ENCODE measurements at places on chromosomes 6 and 20.

DNA sequence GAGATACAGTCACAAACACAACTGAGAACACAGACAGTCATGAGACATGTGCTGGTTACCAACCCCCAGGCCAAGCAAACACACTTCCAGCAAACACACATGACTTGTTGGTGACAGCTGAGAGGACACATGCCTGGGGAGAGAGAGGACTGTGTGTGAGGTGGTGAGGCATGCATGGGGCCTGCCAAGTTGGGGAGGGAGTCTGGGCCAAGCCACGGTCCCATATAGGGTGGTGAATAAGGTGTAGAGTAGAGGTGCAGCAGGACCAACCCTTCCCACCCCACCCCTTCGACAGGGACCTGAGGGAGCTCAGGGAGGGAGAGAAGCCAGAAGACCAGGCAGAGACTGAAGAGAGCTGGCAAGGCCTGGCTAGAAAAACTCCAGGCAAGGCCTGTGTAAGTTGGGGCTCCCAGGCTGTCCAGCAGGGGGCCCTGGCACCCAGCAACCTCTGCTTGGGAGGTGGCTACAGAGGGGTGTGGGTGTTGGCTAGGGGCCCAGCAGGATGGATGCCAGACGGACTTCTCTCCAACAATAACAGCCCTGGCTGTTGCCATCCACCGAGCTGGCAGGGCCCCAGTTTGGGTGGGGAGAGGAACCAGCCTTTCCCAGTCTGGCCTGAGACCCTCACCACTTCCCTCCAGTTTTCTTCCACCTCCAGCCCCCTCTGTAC lies 2.0 kb upstream of the SLC29A1 start:
- peak; percentile 36 for DNase-seq

GRCh38 chr6:166435574-166435973 lies 52.8 kb upstream of the MPC1 start:
- DNase-seq, result no peak

DNA sequence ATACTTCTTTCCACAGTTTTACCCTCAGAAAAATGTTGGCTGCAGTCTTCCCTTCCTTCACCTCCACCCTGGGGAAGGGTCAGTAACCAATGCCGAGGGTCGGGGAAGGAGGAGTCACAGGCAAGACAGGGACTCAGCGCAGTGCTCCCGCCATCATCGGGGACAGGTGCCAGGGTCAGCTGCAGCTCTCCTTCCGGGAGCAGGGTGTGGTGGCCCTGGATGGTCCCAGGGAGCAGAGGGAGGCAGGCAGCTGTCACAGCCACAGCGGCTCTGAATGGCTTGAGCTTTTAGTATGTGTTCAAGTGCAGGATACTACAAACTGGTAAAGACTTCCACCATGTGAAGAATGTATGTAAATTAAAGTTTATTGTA lies 26.0 kb upstream of the PI16 start:
- DNase-seq, result no peak

DNA sequence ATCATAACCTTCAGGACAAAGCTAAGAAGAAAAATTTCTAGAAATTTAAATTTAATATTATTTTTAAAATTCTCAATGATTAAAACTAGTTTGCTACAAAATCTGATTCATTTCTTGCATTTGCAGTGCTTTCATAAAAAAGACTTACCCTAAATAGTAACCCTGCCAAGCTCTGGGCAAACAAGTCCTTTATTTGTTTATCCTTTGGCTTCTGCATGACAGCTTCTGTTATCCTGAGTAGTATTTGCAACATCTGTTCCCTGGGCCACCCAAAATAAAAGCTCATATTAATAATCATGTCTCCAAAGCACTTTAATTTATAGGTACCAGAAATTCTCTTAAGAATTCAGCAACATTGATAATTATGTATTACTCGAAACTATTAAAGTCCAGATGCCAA lies 101.3 kb downstream of the RALGAPA2 start:
- DNase-seq, result no peak

DNA sequence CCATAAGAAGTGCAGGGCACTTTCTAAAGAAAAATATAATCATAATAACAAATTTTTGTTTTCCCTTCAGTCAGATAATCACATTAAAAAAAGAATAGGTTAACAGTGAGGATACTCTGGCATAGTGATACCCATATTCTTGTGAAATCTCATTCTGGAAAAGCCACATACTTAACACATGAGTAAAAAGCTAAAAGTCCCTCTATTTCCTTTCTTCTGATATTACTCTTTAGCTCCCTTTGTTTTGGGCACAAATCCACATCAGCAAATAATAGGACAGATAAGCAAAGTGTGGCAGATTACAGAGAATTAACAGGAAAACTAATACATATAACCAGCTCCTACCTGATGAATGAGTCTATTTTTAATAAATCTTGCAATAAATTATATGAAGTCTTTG lies 15.8 kb downstream of the SHPRH start:
- no peak for DNase-seq

- no peak for DNase-seq
These were observed 50.5 kb upstream of the PLCB4 start for GRCh38 chr20:9018346-9018745.

- DNase-seq, result no peak
These were observed 41.8 kb downstream of the BMP7 start for GRCh38 chr20:57224641-57225138.

DNA sequence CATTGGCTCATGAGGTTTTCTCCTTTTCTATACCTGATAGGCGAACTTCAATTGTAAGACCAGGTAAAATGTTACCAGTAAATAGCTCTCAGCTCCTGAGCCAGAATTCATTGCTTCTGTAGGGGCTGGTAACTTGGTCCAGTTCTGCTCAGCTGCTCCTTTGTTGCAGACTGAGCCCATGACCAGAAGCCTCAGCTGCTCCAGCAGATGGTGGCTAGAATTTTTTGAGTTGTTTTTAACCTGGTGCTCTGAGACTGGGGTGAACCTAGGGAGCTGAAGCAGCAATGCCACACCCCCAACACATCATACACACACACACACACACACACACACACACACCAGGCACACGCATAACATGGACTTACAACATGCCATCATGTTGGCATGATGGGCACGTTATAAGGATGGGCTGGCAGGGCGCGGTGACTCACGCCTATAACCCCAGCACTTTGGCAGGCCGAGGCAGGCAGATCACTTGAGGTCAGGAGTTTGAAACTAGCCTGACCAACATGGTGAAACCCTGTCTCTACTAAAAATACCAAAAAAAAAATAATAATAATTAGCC lies 103.1 kb downstream of the QRSL1 start:
- no peak for DNase-seq

- no peak for DNase-seq
These were observed 415.0 kb downstream of the PHF3 start for GRCh38 chr6:64050590-64050989.

GRCh38 chr20:39462416-39462945 lies 500.3 kb downstream of the DHX35 start:
- no peak for DNase-seq

GRCh38 chr20:2172305-2173175 lies 70.9 kb downstream of the STK35 start:
- DNase-seq, result peak; percentile 35

DNA sequence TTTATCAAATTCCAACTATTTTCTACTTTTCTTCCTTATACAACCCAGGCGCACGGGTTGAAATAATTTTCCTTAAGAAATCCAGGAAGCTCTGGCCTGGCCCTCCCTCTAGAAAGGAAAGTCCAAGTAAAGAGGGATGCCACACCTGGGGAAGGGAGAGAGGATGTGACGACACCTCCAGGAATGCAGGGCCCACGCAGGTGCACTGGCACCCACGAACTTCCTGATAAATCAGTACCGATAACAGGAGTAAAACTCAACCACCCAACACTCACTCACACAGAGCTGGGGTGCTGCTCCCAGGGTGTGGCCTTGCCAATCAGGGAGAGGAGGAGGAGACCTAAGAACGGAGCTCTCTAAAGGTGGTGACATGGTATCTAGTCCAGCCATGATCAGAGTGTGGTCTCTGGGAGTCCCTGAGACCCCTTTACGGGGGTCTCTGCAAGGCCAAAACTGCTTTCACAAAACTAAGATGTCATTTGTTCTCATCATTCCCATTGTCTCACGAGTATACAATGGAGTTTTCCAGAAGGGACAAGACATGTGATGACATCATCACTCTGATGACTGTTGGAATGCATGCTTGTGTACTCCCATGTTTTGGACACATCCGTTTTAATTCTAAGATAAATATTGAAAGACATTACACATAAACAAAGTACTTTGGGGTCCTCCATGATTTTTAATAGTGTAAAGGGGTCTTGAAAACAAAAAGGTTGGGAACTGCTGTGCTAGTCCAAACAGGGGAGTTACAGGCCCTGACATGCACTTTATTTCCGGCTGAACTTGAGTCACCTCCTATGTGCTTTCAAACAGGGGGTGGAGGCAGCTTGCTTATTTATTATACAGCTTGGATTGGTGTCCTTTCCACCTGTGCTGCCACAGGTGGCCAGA lies 2.2 kb upstream of the PARD6B start:
- DNase-seq, result no peak

DNA sequence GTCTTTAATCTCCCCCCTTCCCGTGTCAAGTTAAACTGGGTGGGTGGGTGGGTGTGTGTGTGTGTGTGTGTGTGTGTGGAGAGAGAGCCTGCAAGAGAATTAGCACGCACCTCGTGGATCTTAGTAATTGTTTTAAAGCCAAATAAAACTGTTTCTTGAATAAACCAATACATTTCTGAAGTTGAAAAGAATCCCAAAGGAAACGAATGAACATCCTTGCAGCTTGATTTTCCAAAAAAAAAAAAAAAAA lies 381 bp upstream of the BICRAL start:
- DNase-seq, result no peak

- no peak for DNase-seq
These were observed 14.7 kb downstream of the HTR1B start for GRCh38 chr6:77448546-77448945.

DNA sequence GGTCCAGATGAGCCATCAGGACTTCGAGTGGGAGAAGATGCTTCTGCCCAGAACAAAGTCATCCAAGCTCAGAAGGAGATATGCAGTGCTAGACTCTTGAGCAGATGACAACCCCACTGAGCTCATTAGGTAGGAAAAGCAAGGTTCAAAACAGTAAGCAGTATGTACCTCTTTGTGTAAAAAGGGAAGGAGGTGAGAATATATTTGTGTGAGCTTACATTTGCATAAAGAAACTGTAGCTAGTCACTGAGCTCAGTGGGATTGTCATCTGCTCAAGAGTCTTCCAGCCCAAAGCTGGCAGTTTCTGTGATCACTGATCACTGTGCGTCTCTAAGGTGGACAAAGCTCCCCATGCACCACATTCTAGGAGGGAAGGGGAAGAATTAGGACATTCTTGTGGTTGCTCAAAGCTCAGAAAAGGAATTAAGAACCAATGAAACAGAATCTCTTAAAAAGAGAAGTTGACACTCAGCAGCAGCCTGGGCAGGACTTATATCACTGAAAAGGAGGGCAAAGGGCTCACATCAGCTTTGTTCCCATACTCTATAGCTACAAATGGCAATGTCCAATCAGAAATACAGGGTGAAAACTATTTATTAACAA lies 90.0 kb upstream of the MAFB start:
- no peak for DNase-seq

DNA sequence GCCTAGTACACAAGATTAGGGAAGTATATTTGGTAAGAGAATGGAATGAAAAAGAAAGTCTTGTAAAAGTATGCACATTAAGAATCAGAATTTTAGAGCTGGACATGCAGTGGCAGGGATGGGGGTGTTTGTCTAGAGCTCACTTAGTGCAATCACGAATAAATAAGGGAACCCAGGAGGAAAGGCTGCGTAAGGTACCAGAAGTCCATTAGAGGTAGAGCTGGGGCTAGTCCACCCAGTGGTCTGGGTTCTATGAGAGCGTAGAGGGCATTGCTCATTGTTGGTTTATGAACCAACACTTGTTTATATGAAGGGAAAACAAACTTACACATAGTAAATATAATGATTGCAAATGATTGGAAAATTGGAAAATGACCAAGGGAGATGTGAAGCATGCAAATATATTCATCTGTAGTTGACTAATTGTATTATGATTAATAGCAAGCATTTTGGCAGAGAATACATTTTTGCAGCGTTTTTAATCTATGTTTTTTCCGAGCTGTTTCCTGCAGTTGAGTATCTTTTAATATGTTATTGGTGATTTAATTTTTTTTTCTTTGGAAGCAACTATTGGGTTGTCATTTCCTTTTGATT lies 3.2 kb downstream of the CDC40 start:
- no peak for DNase-seq

DNA sequence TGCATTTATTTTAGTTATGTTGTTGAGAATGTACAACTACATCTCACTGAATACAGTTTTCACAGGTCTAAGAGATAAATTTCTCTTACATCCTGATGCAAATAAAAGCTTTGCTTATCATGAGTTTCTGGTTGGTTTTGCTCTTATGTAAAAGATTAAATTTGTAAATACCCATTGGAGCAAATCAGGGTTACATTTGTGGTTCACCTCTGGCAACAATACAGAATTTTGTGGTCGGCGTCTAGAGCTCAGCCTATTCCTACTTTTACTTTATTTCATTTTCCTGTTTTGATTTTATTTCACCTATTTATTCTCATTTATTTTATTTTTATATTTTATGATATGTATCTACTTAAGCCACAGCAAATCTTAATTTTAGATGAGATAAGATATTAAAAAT lies 271.9 kb upstream of the MARCKS start:
- no peak for DNase-seq

DNA sequence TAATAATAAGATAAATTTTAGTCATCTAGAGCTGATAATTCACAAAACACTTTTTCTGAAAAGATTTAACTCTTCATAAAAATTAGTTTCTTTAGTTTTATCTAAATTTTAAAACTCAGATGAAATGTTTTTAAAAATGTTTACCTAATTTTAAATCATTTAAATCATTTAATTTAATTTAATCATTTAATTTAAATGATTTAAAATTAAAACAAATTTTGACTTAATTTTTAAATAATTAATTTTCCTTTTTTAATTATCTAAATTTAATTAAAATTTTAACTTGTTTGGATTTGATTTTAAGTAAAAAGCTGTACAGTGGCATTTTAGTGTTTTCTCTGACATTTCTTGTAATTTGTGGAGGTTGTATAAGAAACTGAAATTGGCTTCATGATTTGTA lies 131.7 kb upstream of the RNF217 start:
- no peak for DNase-seq

DNA sequence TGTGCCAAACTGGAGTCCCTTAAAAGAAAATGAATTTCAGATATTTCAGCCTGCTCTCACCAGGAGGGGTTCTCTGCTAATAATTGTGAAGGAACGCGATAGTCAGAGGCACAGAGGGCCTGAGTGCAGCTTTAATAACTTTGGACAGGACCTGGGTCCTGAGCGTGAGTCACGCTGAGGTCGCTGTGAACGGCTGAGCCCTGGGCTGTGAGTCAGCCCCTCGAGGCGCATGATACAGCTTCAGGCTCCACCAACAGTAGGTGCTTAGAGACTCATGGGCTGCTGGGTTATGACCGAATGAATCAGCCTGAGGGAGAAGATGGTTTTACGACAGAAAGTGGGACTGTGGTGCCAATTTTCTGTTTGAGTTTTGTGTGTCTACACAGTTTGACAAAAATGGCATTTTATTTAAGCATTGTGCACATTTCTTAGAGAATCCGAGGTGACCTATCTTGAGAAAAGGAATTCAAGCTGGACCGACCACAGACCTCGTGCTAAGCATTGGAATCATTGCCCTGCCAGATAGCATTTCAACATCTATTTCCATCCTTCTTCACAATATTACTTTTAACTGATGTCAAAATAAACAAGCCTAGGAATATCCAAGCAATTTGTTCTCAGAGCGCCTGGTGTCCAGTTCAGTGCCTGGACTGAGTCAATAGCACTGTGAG lies 183.0 kb downstream of the THBS2 start:
- no peak for DNase-seq

GRCh38 chr6:42038811-42039408 lies 11.4 kb upstream of the TAF8 start:
- no peak for DNase-seq

GRCh38 chr6:52503851-52504781 lies 72.7 kb downstream of the TRAM2 start:
- no peak for DNase-seq

- DNase-seq, result no peak
These were observed 40.8 kb upstream of the ATXN1 start for GRCh38 chr6:16802071-16802470.

Measured in stimulated activated CD8-positive, alpha-beta memory T cell treated with anti-CD3 and anti-CD28 coated beads, Interleukin-7, amount 100 ng/mL, for 24 hours (primary cell).